ENCODE measurements at places on chromosomes 13 and 19.

DNA sequence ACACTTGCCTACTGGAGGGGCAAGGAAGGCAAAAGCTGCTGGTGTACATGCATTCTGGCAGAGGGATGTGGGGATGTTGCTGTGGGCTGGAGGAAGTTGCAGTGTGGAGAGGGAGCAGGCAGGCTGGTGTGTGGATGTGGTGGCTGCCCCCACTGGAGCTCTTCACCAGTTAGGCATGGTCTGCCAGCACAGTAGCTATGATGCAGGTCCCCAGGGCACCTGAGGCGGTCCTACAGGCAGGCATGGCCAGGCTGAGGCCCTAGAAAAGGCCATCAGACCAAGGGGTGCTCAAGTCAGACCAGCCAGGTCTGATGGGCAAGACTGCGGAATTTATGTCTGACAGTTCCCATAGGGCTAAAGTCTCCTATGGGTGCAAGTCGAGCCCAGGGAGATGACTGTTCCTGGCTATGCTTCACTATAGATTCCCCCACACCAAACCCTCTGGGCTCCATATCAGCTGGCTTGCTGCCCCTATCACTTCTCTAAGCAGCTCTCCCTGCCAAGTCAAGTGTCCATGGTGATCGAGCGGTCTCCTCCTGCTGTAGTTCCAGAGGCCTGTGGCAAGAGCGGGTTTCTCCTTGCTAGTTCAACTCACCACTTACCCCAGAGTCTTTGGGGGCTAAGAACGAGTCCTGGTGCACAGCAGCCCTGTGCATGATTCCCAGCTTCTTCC is 473.1 kb downstream of the TDRD3 start:
- no peak for DNase-seq

DNA sequence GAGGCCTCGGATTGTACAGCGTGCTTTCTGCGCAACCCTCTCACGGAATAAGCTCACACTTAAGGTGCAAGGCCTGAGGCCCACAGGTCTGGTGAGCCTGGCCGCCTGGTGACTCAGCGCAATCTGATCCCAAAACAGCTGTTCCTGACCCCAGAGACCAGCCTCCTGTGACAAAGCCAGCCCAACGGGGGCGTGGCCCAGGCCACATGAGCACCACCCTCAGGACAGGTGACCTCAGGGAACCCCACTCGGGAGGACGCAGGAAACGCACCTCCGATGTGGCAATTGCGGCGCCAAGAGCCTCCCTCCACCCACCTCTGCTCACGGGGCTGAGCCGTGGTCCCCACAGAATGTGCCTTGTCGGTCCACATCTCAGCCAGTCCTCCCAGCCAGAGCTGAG is 26.4 kb downstream of the GRTP1 start:
- DNase-seq, result no peak

- peak; percentile 81 for DNase-seq
These were observed 155.9 kb upstream of the KLF12 start for GRCh38 chr13:74289861-74290773.

- no peak for DNase-seq
These were observed 19.9 kb downstream of the KDM4B start for GRCh38 chr19:4988770-4989251.

DNA sequence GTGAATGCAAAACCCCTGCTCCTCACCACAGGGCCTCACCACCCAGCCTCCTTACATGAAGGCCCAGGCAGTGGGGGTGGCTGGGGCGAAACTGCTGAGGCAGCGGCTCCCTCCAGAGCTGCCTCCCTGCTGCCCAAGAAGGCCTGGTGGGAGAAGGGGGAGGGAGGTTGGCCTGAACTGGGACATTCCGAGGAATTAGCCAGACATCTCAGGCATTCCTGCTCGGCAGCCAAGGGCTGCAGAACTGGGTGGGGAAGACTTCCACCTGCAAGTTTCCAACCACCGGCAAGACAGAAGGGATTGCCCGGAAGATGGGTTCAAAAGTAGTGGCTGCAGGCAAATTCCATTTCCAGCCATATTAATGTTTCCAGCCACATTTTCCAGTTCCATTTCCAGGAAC is 2.3 kb upstream of the PSPN start:
- no peak for DNase-seq

DNA sequence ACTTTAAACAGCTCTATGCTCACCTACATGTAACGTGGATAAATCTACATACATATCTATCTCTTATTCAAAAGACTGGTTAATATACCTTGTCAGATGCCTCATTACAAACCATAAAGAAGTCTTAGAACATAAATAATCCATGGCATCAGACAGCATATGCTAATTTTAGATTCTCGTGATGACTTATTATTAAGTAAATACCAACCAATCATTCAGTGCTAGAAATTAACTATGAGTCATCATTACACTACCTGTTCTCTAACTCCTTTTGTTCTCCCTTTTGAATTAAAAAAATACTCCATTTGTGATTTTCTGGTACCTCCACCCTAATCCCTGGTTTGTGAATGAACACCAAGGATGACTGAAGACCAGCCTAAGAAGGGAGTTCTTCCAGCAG is 754.3 kb upstream of the ARGLU1 start:
- DNase-seq, result no peak
